ENCODE measurements at places on chromosomes 5 and 9.

- DNase-seq: no peak
Measured at GRCh38 chr5:2466966-2467365, 284.5 kb downstream of the IRX2 start.

GRCh38 chr9:127395497-127396252 is 1.3 kb upstream of the SLC2A8 start:
- no peak for DNase-seq

- DNase-seq: no peak
Measured at GRCh38 chr5:149303210-149303609, 31.6 kb downstream of the AFAP1L1 start.

GRCh38 chr5:22372826-22373660 is 480.1 kb downstream of the CDH12 start:
- DNase-seq: no peak

DNA sequence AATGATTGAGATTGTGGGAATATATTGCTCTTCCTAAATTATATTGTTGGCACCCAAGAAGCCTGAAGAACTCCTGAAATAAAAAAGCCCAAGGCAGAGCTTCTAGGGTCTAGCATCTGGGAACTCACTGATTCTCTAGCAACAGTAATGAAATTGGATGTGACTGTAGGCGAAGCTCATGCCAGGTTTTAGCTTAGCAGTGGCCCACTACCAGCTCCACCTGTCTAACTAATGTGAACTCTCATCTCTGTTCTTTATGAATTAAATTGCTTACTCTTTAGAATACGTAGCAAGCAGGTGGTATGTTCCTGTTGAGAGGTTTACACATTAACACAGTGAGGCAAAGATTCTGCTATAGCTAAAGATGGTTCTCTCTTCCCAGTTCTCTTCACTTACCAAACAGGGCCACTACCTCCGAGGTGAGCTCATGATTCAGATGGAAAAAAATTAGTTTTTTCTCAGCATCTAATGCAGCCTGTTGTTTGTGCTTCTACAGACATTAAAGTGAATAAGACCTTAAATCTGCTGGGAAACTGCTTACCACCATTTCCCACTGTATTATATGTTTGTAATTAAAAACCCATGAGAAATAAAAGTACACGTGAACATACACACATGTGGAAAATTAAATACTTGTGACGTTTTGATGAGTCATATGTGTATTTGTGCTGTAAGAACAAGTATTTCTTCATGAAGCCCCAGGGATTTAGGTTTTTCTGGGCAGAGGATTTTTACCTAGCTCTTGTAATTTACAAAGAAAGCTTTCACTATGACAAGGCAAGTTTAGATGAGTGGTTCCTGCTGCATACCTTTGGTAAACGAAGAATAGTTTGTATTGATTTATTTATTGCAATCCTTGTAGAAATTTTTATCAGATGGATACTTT is 360.1 kb downstream of the KDM4C start:
- no peak for DNase-seq

GRCh38 chr5:163607256-163607655 is 101.8 kb downstream of the MAT2B start:
- no peak for DNase-seq

DNA sequence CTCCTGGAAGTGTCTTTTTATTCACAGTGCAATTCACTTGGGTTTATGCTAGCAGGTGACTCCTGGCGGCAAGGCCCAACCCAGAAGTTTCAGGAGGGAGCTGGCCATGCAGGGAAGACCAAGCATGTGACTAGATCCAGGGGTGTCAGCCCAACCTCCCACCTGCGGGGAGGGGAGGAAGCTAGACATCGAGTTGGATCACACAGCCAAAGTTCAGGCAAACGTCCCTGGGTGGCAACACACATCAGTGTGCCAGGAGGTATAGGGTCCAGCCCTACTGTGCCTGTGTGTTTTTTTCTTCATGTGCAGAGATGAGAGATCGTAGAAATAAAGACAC is 25.3 kb downstream of the PNPLA7 start:
- DNase-seq: no peak

DNA sequence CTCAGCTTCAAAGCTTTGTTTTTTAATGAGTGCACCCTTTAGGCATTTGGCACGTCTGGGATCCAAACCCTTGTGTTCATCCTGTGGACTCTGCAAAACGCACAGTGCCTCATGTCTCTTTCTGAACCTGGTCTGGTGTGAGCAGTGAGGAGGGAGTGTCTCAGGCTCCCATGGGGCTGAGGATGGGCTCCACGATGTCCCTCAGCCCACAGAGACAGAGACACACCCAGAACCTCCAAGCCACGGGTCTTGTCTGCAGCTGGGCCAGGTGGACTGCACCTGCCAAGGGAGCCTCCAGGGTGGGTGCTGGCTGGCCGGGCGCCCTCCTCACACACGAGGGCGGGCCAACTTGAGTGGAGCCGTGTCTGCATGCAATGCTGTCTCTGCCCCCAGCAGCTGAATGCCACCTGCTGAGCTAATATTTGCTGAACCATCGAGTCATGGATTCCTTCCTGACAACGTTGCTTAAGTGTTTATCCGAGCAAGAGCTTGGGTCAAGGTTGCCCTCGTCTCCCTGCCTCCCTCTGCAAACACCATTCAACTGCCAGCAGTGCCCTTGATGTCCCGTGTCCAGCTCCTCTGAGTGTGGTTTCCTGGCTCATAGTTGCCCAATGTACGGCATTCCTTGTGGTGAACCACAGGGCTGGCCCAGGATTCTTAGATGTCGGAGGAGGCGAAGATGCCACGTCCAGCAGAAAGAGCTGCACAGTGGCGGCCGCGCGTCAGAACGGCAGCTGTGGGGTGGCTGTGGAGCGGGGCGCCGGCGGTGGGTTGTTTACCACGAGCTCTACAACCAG is 31.4 kb upstream of the LPCAT1 start:
- DNase-seq: no peak

- DNase-seq: no peak
Measured at GRCh38 chr9:78559449-78559885, 262.5 kb downstream of the PSAT1 start.

GRCh38 chr5:6585939-6586646 is 46.8 kb downstream of the NSUN2 start:
- DNase-seq: no peak

DNA sequence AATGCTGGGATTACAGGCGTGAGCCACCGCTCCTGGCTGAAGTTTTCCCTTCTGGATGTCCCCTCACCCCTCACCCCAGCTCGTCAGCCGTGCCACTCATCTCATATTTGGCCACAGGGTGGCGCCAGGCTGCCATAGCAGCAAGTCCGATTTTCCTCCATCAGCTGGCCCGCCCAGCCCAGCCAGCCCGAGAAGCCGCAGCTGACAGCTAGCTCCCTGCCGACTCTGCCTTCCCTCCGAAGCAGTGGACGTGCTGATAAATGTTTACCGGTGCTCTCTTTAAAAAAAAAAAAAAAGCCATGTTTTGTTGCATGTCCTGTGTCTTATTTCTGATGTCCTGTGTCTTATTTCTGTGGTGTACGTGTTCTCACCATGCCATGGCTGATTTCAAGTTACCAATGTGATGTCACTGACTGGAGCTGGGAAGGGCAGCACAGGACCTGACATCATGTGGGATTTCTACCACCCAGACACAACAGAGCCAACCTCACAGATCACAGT is 58.3 kb downstream of the PFDN1 start:
- DNase-seq: peak; percentile 98

GRCh38 chr9:20119566-20119965 is 330.7 kb upstream of the SLC24A2 start:
- DNase-seq: no peak

- DNase-seq: peak; percentile 51
Measured at GRCh38 chr9:92097997-92098482, 17.2 kb downstream of the SPTLC1 start.

GRCh38 chr5:88404405-88404804 is 135.8 kb upstream of the TMEM161B start:
- no peak for DNase-seq

DNA sequence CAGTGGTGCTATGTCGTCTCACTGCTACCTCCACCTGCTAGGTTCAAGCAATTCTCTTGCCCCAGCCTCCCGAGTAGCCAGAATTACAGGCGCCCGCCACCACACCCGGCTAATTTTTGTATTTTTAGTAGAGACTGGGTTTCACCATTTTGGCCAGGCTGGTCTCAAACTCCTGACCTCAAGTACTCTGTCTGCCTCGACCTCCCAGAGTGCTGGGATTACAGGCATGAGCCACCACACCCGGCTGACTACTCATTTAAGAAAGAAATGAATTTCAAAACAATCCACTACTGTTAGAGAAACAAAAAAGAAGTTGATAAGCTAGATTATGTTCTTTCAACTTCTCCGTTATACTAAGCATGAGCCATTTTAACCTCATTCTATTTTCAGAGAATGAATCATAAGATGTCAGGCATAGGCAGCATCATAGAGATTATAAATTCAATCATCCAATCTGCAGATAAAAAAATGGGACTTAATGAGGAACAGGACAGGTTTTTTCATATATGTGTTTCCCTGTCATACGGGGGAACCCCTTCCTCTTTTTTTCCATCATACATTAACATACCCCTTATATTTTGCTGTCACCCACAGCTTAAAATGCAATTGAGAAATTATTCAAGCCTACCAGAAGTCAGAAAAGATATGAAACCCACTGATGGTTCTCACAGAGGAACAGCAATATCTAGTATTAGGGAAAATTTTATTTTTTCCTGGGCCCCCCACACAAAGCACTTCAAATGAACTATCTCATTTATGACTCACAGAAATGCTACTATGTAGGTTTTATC is 26.5 kb upstream of the ADRB2 start:
- no peak for DNase-seq

Data from lower leg skin (tissue), 4 donors.